ENCODE measurements at places on chromosomes 13 and 19.

DNA sequence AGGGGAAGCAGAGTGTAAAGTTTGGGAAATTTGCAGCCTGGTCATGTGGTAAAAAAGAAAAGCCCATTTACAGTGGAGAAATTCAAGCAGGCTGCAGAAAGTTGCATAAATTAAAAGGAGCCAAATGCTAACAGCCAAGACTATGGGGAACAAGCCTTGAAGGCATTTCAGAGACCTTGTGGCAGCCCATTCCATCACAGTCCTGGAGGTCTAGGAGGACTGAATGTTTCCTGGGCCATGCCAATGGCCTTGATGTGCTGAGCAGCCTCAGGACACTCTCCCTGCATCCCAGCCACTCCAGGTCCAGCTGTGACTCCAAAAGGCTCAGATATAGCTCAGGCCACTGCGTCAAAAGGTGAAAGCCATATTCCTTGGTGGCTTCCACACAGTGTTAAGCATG is 1202.4 kb upstream of the ATXN8OS start:
- no peak for DNase-seq

DNA sequence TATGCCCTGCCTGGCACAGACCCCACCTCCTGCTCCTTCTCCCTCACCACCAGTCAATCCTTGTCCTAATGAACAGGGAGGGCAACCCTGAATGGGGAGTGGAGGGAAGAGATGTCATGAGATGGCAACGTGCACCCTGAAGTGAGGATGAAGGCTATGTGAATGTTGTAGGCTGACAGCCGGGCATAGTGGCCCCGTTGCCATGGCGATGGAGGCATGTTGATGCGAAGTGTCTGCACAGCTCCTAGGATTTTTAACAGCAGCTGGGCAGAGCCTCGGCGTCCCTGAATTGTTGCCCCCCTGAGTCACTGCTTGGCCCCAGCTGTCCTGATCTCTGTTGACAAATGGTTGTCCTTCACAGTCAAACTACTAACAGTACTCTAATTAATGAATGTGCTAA is 4.8 kb upstream of the ALOX5AP start:
- DNase-seq = peak; percentile 45

GRCh38 chr13:112346173-112346898 is 29.8 kb upstream of the SPACA7 start:
- no peak for DNase-seq

DNA sequence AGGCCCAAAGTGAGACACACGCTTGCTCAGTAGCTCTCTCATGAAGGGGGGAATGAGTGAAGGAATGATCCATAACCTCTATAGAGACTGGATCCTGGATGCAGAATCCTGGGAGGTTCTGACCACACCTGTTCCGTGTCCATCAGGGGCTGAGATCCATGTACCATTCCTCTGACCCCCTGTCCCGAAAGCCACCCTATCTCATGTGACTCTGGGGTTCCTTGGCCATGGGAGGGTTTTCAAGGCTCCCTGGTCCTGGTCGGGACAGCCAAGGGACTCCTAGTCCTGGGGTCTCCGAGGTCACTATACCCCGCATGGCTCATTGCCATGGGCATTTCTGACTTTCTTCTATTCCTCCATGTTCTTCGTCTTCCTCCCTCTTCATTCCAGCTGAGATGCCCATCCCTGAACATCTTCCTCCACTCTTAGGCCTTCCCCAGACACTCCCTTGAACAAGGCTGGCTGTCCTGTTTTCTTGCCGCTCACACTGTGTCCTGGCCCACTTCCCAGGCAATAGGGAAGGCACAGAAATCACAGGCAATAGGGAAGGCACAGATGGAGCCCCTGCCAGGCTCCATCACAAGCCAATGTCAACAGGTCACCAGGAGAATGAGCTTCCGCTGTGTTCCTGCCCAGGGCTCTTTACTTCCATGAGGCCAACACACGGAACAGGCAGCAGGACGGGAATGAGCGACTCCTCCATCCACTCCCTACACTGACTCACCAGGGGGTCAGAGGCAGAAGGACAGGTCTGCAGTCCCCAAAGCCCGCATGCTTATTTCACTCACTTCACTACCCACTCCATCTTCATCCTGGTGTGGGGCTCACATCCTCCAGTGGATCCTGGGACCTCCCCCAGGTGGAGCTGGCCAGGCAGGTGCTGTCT is 3.2 kb downstream of the CEACAM5 start:
- DNase-seq = no peak

- no peak for DNase-seq
Observed at GRCh38 chr19:17159466-17160393, 55.4 kb upstream of the USE1 start.

GRCh38 chr13:51919531-51919930 is 57.8 kb downstream of the CCDC70 start:
- DNase-seq = no peak

- no peak for DNase-seq
Observed at GRCh38 chr19:31072451-31072850, 276.8 kb downstream of the TSHZ3 start.

DNA sequence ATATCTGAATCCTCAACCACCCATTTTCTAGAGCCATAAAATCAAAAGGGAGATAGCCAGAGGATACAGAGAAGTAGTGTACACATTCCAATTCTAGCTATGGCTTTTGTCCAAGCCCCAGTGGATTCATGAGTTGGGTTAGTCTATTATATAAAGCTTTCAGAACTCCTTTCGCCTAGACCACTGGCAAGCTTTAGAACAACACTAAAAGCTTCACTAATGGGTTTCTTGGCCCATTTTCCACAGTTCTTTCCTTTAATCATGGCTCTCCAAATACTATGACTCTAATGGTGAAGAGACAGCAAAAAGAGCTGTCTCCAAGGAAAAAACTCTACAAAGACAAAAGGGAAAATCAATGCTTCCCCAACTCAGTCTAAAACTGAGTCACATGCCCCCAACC is 48.2 kb upstream of the SLITRK5 start:
- no peak for DNase-seq

DNA sequence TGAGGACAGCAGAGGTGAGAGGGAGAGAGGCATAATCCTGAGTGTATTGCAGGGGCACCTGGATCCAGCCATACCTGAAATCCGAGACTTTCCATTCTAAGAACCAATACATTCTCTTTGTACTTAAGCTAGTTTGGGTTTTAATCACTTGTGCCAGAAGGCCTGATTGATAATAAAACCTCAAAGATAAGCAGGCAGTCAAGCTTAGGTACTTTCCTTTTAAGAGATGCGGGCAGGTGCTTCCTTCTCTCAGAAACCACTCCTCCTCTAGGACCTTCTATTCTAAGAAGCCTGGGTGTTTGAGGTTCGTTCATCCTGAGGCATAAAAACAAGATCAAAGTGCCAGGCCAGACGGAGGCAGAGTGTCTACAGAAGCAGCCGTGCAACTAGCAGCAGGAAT is 22.2 kb downstream of the FAM187B start:
- no peak for DNase-seq

DNA sequence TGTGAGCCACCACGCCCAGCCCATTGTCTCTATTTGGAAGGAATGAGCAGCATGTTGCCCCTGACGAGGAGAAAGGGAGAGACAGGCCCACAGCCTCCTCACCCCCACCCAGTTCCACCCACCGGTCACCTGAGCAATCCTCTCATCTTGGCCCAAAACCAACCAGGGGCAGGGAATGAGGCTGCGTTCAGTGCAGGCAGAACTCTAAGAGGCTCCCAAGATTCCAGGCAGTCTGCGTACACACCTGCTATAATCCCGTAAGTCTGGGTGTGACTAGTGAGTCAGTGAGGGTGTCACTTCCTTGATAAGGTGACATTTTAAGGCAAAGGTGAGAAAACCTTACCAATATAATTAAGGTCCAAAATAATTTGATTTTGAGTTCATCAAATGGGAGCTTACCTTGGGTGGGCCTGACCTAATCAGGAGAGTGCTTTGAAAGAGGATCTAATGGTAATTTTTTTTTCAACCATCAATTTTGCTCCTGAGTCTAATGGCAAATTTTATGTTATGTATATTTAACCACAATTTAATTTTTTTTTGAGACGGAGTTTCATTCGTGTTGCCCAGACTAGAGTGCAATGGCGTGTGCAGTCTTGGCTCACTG is 26.9 kb upstream of the KLF2 start:
- DNase-seq = no peak

- no peak for DNase-seq
Observed at GRCh38 chr13:33287142-33287882, 1.8 kb upstream of the STARD13 start.

DNA sequence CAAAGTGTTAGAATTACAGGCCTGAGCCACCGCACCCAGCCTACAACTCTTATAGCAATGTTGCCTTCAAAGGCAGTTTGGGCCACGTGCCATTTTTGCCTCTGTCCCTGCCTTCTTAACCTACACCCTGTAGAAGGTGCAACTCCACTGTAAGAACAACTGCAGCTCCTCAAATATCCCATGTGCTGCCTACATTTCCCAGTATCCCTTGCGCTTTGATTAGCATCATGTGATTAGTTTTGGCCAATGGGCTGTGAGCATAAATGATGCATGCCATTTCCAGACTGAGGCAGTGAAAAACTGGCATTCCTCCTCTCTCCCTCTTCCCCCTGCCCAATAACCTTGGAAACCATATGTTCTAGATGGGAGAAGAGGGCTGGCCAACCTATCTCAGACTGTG is 75.2 kb upstream of the MRI1 start:
- DNase-seq = no peak

- no peak for DNase-seq
Observed at GRCh38 chr13:68616600-68617222, 1386.6 kb upstream of the PCDH9 start.

GRCh38 chr19:49771674-49772139 is 4.9 kb downstream of the AP2A1 start:
- no peak for DNase-seq

GRCh38 chr13:20035130-20035529 is 76.6 kb downstream of the ZMYM2 start:
- DNase-seq = no peak

DNA sequence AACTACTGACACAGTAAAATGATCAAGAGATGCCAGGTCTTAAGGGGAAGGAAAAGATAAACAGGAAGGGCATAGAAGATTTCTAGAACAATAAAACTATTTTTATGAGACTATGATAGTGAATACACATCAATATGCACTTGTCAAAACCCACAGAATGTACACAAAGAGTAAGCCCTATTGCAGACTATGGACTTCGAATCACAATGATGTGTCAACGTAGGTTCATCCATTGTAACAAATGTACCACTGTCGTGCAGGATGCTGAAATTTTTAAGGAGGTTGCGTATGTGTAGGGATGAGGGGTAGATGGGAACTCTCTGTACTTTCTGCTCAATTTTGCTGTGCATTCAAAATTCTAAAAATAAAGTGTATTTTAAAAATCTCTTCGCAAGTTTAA is 171.9 kb downstream of the KLF12 start:
- no peak for DNase-seq

GRCh38 chr13:50783717-50784290 is 59.7 kb downstream of the DLEU7 start:
- DNase-seq = no peak

DNA sequence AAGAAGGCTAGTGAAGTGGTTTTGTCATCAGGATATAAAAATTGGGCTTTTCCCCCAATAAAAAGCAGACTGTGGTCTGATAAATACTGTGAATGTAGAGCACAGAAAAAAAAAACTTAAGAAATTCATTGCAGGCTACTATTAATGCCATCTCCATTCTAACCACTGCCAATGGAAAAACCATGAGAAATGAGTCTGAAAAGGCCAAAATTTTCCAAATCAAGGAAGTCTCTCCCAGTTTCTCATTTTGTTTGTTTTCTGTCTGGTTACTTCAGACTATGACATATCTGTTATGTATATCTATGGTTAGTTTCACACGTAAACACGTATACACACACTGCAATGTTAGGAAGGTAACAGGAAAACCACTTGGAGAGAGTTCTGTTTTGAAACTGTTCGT is 193.6 kb upstream of the TSC22D1 start:
- DNase-seq = no peak

- DNase-seq = no peak
Observed at GRCh38 chr19:6802336-6803035, 30.0 kb downstream of the VAV1 start.

- DNase-seq = no peak
Observed at GRCh38 chr13:97526556-97526955, 92.6 kb downstream of the RAP2A start.

DNA sequence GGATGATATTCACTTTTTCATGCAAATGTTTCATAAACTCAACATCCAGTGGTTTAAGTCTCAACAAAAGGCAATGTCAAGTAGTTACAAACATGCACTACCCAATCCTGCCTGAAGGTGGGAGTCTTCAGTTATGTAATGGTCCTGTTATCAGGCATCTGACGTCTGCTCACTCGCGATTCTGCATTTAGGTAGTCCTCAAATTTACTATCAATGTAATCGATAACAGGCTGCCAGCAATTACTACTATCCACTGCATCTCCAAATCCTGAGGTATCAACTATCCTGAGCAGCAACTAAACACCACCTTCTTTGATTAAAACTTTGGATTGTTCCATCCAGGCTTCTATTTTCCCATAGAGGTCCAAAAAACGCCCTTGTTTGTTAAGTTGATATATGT is 51.2 kb downstream of the NLRP12 start:
- peak; percentile 28 for DNase-seq

- peak; percentile 77 for DNase-seq
Observed at GRCh38 chr19:7919610-7920518, at the start of gene SNAPC2. Gene SNAPC2 (plus strand): TSS chr19:7920338. CDS start chr19:7920367, 29 bp downstream.

Data from NCI-H1694 (cell line).